K562 (cell line): ENCODE measurements at places on chromosomes 6 and 20.

DNA sequence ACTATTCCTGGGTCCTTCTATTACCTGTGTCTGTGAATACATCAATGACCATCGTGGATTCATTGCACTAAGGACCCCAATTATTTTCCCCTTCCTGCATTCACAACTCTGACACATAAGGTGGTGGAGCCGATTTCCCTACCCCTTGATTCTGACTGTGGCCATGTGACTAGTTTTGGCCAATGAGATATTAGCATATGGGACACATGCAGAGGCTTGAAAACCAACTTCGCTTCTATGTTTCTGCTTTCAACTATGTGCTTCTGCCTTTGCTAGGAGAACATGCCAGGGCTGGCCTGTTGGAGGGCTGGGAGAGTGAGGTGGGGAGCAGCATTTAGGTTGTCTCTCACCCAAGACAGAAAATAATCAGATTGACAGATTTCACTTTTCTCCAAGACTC, 483.1 kb upstream of the JAG1 start:
- no peak for DNase-seq

DNA sequence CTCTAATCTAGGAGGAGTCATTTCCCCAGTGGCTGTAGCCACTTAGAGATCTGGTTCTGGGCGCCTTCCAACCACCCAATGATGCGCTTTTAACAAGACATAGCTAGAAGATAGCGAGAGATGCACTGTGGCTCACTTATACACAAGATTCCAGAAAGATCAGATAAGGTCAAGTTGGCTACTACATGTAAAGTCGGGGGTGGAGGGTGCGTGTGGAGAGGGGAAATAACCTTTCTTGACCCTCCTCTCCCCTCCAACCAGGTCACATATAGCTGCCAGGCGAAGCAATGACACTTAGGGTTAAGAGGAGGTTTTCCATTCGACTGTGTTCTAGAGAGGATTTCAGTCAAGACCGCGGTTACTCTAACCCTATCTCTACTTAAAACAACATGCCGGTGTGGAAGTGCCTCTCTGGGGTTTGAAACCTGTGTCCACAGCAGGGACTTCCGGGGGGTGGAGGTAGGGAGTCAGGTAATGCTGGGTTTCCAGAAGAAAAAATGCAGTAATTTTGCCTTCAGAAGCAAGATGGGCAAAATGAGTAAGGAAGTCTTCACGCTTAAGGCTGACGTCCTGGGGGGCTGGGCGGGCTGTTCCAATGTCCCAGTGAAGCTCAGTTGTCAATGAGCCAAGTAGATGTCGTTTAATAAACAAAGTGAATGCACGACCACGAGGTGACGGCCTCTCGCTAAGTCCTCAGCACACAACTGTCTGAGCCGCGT, 1.8 kb upstream of the SIM1 start:
- no peak for DNase-seq

DNA sequence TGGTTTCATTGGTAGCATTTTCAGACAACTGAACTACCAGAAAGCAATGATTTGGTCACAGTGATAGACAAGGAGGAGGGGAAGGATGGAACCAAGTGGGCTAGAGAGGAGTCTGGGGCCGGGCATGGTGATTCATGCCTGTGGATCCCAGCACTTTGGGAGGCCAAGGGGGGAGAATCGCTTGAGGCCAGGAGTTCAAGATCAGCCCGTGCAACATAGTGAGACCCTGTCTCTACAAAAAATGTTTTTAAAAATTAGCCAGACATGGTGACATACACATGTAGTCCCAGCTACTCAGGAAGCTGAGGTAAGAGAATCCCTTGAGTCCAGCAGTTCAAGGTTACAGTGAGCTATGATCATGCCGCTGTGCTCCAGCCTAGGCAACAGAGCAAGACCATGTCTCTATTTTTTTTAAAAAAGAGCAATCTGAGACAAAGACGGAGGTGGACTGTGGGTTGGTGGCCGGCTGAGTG, 70.6 kb downstream of the SYCP2L start:
- DNase-seq, result no peak

DNA sequence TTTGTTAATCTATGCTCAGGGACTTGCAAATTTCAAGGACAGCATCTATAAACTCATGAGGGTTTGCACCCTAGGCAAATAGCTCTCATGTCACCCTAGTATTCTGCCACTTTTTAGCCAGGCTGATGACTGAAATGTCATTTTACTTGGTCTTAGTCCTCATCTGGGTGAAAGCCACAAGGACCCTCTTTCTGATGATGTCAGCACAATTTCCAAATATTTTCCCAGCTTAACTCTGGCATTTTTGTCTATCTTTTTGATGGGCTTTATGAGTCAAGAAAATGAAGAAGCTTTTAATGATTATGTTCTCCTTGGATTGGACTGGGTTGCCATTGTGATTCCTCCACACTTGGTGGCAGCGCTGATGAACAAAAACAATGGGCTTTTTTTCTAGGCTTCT, 420.1 kb upstream of the BTBD3 start:
- DNase-seq, result no peak

- no peak for DNase-seq
Observed at GRCh38 chr20:36645998-36646397, at the start of gene SLA2. SLA2 (minus strand) TSS chr20:36646196; CDS start chr20:36641335, 4,861 bp downstream.

GRCh38 chr20:53052380-53052779, 80.2 kb downstream of the TSHZ2 start:
- DNase-seq, result no peak

GRCh38 chr20:10857352-10858070, 183.7 kb upstream of the JAG1 start:
- no peak for DNase-seq

GRCh38 chr6:134424165-134424797, 106.4 kb upstream of the SGK1 start:
- no peak for DNase-seq

DNA sequence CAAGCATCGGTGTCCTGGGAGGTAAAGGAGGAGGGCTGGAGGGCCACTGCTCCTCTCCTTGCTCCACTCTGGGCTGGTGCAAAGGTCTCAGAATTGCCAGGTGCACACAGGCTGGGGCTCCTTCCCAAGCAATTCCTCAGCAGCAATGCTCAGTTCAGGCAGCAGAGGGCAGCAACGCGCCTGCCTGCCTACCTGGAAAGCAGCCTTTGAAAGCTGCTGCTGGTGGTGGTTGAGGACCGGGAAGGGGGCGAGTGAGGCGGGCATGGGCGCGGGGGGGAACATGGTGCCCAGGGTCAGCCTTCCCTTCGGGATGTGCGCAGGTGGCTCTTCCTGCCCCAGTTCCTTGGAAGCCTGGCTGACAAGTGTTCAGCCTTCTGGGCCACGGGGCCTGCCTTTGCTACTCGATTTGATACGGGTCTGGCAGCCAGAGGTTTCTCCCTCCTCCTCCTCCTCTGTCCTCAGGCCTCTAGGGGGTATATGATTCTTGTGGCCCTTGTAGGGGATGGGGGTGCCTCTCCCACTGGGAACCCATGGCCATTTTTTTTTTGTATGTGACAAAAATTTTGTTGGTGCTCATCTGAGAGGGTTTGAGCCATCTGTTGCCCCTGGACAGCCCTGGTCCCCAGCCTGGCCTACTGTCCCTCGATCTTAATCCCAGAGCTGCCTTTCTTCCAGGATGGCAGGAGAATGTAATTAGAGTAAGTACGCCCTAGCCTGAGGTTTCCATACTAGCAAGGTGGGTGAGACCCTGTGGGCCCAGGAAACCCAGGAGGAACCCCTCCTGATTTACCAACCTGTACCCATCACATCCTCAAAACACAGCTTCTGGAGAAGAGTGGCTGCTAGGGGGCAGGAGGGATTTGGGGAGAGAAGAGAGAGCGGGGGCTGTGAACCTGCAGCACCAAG, 20.1 kb downstream of the MRPS18A start:
- DNase-seq, result peak; percentile 91

- DNase-seq, result no peak
Observed at GRCh38 chr6:15921243-15921642, 207.6 kb upstream of the MYLIP start.

- DNase-seq, result no peak
Observed at GRCh38 chr6:36938536-36938935, 16.0 kb upstream of the PI16 start.

DNA sequence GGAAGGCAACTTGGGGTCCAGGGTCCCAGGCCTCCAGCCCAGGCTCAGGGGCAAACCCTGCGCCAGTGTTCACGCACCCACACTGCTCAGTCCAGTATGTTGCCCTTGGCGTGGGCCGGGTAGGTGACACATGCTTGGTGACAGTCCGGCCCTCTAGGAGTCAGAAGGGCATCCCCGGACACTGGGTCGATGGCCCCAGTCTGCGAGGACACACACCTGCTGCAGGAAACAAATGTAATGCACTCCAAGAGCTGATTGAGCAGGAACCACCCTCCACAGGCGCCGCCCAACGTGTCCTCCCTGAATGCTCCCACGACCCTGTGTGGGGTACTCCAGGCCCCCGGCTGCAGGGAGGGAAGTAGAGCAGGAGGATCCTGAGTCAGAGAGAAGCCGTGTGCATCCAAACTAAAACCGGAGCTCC, 160.7 kb downstream of the DLL1 start:
- DNase-seq, result no peak

DNA sequence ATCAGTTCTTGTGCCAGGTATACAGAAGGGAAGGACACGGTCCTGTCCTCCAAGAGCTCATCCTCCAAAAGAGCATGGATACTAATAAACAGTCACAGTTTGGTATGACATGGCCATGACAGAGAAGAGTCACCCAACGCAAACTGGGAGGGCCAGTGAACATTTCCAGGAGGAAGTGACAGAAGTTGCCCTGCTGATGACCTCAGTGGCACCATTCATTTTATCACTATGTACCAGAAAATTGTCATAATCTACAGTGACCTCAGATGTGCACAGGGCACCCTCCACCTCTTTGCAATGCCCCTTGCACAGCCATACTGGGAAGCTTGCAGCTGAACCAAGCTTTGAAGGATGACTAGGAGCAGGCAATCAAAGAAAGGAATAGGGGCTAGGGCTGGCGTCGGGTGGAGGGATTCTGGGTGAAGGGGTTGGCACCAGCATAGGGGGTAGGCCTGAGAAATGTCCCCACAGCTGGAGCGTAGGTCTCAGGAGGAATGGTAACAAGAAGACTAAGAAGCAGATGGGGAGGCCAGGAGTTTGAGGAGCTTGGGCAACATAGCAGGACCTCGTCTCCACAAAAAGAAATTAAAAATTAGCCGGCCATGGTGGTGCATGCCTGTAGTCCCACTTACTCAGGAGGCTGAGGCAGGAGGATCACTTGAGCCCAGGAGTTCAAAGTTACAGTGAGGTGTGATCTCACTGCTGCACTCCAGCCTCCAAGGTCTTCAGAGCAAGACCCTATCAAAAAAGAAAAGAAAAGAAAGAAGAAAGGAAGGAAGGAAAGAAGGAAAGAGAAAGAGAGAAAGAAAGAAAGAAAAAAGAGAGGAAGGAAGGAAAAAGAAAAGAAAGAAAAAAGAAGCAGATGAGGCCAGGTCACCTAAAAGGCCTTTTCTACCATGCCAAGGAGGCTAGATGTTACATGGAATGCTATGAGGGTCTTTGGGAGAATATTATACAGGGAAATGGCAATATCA, 65.3 kb upstream of the SNX9 start:
- peak; percentile 30 for DNase-seq

- no peak for DNase-seq
Observed at GRCh38 chr6:163398115-163398514, 16.4 kb upstream of the QKI start.

- DNase-seq, result no peak
Observed at GRCh38 chr6:19637010-19637409, 200.2 kb upstream of the ID4 start.

DNA sequence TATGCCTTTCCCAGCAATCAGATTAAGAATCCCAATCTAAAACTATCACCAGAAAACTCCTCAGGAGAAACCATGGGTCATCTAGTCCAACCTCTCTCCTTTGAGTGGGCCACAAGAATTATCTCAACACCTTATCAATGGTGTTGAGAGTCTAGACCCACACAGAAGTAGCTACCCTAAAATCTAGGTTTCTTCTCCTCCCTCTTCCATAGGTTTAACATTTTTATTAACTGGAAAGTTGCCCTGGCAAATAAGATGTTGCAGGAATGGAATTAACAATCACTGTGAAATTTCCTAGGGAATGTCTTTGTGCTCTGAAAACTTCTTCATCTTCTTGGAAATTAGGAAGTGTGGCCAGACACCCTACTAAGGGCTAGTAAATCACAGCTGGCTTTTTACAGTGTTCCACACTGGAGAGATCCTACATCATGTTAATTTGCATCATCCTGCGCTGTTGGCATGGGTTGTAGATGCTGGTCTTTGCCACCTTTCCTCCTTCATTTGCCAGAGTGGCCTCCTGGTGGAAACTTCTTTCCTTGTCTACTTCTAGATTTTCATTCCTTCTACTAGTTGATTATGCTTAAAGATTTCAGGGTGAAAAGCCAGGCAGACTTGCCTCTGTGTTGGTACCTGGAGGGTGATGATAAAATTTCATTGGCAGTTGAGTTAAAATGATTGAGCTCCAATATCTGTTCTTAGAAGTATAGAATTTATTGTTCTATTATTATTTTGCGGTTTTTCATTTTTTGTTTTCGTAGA, 2.7 kb downstream of the TNFAIP3 start:
- no peak for DNase-seq

DNA sequence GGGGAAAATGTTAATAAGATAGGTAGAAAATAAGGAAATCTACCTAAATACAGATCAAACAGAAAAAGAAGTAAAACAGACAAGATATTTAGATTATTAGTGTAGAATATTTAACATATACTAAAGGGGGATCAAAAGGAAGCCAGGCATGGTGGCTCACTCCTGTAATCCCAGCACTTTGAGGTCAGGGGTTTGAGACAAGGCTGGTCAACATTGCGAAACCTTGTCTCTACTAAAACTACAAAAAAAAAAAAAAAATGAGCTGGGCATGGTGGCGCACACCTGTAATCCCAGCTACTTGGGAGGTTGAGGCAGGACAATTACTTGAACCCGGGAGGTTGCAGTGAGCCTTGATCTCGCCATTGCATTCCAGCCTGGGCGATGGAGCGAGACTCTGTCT, 55.5 kb downstream of the AFDN start:
- no peak for DNase-seq

DNA sequence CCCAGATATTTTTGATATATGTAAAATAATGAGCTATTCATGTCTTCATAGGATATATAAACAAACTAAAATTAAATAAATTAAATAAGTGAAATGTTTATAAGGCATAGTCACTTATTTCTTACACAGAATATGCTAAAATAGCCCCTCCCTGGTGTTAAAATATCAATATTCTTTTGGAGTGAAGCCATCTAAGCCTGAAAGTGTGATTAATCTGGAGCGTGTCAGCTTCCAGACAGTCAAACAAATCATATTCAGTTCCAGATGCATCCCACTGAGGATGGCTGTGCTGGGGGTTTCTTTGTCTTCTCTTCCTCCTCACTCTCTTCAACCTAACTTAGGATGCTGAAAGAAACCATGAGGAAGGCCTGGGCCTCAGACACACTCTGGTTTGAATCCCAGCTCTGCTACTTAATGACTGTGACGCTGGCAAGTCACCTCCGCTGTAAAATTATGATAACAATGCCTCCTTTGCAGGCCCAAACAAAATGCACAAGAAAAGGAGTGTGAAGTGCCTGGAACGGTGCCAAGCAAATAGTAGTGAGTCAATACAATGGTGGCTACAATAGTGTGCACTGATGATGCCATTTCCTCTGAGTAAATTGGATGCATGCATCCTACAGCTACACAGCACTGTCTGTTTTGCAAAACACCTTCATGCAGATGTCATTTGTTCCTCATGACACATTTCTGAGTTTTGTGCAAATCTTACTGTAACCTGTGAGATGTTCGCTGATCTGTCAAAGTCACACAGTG, 161.4 kb downstream of the FOXC1 start:
- DNase-seq, result no peak

GRCh38 chr6:75489025-75489424, 4.6 kb downstream of the FILIP1 start:
- DNase-seq, result no peak
